ENCODE measurements at places on chromosomes 3 and 15. TPM values are rescaled to one million over a fixed set of nuclear protein-coding genes. Genes with fewer than 3 reads are reported as not detected.

DNA sequence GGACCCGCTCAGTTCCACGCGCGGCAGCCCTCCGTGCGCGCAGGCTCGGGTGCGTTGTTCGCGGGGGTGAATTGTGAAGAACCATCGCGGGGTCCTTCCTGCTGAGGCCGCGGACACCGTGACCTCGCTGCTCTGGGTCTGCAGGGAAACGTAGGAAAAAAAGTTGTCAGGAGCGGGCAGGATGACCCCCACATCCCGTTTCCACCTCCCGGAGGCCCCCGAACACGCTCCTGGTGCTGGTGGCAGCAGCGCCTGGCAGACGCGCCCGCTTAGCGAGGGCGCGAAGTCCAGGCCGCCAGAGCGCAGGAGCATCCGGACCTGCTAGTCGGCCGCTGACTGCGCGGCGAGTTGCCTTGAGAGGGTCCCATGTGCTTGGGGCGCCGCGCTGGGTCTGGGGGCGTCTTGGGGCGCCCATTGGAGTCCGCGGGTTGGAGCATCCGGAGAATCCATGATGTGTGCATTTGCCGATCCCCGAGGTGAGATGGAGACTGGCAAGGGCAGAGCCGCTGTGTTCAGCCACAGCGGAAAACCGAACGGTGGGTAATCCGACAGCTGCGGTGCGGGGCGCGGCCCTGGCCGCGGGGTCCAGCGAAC is 520 bp downstream of the GREM1 start:
- peak overlapping the region; percentile 77 for H3K4me3 ChIP-seq
- H3K27me3 ChIP-seq, result peaks cover 23% of the 10 kb centered on the region
- peaks cover 3% of the 10 kb centered on the region for H3K4me1 ChIP-seq
- no peak overlapping the region for H3K27ac ChIP-seq
- peak; percentile 36 for DNase-seq

- H3K4me3 ChIP-seq, result no peak overlapping the region
- H3K36me3 ChIP-seq, result no peaks in the 10 kb centered on the region
- no peak for DNase-seq
- H3K27me3 ChIP-seq, result no peaks in the 10 kb centered on the region
- H3K27ac ChIP-seq, result no peak overlapping the region
These were observed 262.2 kb upstream of the IL12A start for GRCh38 chr3:159726231-159726964.

GRCh38 chr3:156619376-156619775 is 55.0 kb upstream of the TIPARP start:
- H3K27ac ChIP-seq, result no peak overlapping the region
- H3K27me3 ChIP-seq, result no peaks in the 10 kb centered on the region
- no peaks in the 10 kb centered on the region for H3K36me3 ChIP-seq
- no peaks in the 10 kb centered on the region for H3K4me1 ChIP-seq
- no peak for DNase-seq

- H3K4me3 ChIP-seq, result no peak overlapping the region
- H3K27ac ChIP-seq, result no peak overlapping the region
- peaks cover 3% of the 10 kb centered on the region for H3K27me3 ChIP-seq
These were observed 80.3 kb downstream of the IL1RAP start for GRCh38 chr3:190594171-190594570.

DNA sequence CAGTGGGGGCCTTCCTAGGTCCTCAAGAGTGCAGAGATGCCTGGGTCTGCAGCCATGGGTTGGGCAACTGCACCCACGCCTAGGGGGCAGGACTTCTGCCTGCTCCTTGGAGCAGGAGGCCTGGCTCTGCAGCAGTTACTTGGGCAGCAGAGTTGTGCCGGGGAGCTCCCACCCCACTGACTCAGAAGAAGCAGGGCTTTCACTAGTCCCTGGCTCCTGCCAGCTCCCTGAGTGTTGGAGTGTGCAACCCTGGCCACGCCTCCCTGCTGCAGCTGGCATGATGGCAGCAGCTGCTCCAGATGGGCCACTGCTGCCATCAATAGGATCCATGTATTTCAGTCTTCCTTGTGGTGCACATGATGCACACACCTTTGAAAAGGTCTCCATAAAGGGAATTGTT is 40.6 kb upstream of the KCNH8 start:
- peaks cover 1% of the 10 kb centered on the region for H3K27me3 ChIP-seq
- H3K36me3 ChIP-seq, result no peaks in the 10 kb centered on the region
- DNase-seq, result no peak
- H3K27ac ChIP-seq, result no peak overlapping the region

SHF gene
- 309 TPM for total RNA-seq

TMEM108 gene
- 9.0 TPM for total RNA-seq

- H3K27me3 ChIP-seq, result no peaks in the 10 kb centered on the region
- no peak overlapping the region for H3K4me3 ChIP-seq
- H3K36me3 ChIP-seq, result peaks cover 11% of the 10 kb centered on the region
- no peak for DNase-seq
These were observed 47.6 kb upstream of the HEG1 start for GRCh38 chr3:125103406-125103805.

DNA sequence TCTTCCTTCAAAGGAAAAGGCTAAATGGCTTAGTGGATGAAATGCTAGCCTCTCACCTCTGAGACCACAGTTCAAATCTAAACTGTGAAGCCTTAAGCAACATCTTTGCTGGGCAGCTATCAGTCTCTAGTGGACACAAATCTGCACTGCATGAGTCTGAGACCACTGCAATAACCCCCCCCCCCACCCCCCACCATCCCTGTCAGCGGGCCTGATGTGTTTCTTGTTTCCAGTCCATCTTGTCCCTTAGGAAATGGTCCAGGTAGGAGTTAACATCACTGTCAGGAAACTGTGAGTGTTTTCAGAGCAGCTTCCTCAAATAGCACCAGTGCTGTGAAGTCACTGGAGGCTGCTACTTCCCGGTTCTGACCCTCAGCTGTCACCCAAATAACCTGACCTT is 140.6 kb upstream of the TMCO5A start:
- no peaks in the 10 kb centered on the region for H3K4me1 ChIP-seq
- no peaks in the 10 kb centered on the region for H3K27me3 ChIP-seq
- no peak overlapping the region for H3K27ac ChIP-seq

POLQ gene
- 2.4 TPM for total RNA-seq

- DNase-seq, result no peak
- H3K27ac ChIP-seq, result no peak overlapping the region
- H3K4me1 ChIP-seq, result peaks cover 11% of the 10 kb centered on the region
- no peaks in the 10 kb centered on the region for H3K36me3 ChIP-seq
- peak overlapping the region; percentile 93 for H3K4me3 ChIP-seq
These were observed 631 bp upstream of the MFGE8 start for GRCh38 chr15:88913850-88914169.

DNA sequence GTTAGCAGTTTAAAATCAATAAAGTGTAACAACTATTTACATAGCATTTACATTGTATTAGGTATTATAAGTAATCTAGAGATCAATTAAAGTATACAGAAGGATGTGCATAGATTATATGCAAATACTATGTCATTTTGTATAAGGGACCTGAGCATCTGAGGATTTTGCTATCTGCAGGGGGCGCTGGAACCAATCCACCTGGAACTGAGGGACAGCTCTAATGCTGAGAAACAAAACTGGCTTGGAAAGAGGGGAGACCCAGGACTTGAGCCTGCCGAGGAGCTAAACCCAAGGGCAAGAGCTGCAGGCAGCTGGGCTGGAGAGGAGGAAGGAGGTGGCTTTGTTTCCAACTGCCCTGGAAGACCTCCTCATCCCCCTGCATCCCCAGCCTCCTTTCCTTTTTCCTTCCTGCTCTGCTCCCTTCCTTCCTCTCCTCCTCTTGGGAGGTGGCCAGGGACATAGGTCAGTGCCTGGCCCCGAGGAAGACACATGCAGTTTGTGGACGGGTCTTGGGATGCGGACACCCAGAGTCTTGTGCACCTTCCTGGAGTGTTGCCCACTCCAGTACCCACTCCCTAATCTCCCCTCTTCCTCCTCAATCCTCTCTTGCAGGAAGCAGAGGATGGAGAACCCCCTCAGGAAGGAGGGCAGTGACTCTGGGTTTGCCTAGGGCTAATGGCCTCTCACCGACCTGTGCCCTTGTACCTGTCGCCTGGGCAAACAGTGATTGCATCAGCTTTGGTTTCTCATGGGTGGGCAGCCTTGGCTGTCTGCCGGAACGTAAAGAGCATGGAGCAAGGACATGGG is 825 bp upstream of the RTP3 start:
- no peaks in the 10 kb centered on the region for H3K36me3 ChIP-seq
- peak; percentile 34 for DNase-seq
- peaks cover 1% of the 10 kb centered on the region for H3K4me1 ChIP-seq
- H3K27ac ChIP-seq, result no peak overlapping the region
- peaks cover 7% of the 10 kb centered on the region for H3K27me3 ChIP-seq
- no peak overlapping the region for H3K4me3 ChIP-seq

SLC24A1 gene
- 4.7 TPM for total RNA-seq

DNA sequence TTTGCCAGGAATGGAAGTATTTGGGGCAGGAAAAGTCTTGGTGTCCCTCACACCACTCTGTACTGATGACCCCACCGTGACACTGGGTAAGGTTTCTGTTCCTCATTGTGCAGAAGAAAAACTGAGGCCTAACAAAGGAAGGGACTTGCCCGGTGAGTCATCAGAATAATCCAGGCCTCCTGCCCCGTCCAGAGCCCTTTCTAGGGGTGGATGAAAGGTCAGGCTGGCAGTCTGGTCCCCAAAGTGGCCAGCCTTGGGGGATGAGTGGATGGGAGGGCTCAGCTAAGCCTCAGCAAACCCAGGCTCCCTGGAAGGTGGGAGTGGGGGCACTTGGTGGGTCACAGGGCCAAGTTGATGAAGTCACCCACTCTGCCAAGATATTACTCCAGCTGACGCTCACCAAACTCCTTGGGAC is 2.3 kb upstream of the DNAH1 start:
- H3K36me3 ChIP-seq, result no peaks in the 10 kb centered on the region
- H3K27me3 ChIP-seq, result peaks cover 14% of the 10 kb centered on the region
- H3K4me1 ChIP-seq, result peaks cover 37% of the 10 kb centered on the region
- peak overlapping the region; percentile 99 for H3K27ac ChIP-seq

GOLGA8J gene
- not detected for total RNA-seq

EHHADH gene
- 4.9 TPM for total RNA-seq

GRCh38 chr3:50350527-50351322 is at the start of the genes CYB561D2 and NPRL2:
Gene CYB561D2, plus strand, starts transcription at chr3:50350862. Its CDS starts 572 bp downstream, at chr3:50351434.
Gene NPRL2, minus strand, starts transcription at chr3:50350775. Its CDS starts 123 bp downstream, at chr3:50350652.
- H3K27ac ChIP-seq, result peak within 1 kb of the TSS; percentile 39
- peaks cover 12% of the 10 kb centered on the region for H3K4me1 ChIP-seq
- H3K36me3 ChIP-seq, result no peaks in the 10 kb centered on the region
- peak; percentile 98 for DNase-seq

PLEKHO2 gene
- total RNA-seq, result 18.0 TPM

PROS1 gene
- 4.9 TPM for total RNA-seq

DNA sequence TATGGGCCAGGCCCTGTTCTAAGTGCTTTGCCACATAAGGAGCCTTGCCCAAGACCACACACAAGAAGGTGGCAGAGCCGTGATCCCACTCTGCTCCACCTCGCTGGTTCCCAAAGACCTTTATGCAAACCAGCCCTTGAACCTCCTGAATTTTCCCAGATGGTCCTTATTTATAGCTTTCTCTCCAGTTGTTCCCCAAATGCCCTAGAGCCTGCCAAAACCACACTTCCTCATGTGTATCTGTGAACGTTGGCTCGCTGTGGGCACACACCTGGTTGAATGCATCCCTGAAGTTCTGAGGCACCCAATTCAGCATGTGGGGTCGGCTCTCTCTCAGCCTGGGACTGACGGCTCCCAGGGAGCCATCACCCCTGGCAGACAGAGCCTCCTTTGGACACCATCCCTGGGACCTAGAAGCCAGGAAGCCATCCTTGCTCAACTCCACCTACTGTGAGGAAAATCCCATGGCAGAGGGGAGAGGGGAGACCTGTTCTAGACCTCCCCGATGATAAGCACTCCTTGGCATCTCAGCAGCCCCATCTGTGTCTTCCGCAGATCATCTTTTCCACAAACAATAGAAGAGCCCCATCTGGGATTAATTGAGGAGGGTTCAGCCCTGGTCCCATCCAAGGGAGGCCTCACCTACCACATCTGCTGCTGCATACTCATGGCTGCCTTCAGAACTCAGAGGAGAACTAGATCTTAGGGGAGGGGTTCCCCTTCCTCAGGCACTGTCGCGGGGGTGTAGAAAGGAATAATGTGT is 42.3 kb upstream of the LIMD1 start:
- no peak overlapping the region for H3K27ac ChIP-seq
- H3K4me1 ChIP-seq, result peaks cover 40% of the 10 kb centered on the region
- no peak for DNase-seq
- no peaks in the 10 kb centered on the region for H3K36me3 ChIP-seq

- DNase-seq, result no peak
- no peak overlapping the region for H3K27ac ChIP-seq
- H3K4me1 ChIP-seq, result peaks cover 4% of the 10 kb centered on the region
- H3K4me3 ChIP-seq, result no peak overlapping the region
- H3K36me3 ChIP-seq, result peaks cover 10% of the 10 kb centered on the region
- H3K27me3 ChIP-seq, result no peaks in the 10 kb centered on the region
These were observed 56.5 kb upstream of the SELENOK start for GRCh38 chr3:53948174-53948573.

DNA sequence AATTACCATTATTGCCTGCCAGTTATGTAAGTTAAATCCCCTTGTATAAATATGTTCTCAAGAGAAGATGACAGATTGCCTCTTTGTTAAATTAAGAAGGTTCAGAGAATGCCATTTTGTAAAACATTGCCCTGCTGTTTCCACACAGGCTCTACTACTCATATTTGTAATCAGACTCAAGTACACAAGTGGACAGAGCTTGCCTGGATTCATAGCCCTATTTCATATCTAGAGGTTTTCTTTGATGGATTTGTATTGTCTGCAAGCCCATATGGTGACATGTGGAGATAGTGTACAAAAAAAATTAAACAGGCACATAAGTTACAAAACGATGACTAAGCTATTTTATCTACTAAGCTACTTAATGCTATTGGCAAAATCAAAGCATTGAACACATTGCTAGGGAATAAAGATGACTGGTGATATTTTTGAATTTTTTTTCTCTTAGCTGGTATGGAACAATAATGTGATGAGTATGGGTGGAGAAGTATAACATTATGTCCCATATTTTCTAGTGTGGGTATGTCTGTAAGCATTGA is 1286.6 kb upstream of the ALCAM start:
- no peak overlapping the region for H3K4me3 ChIP-seq
- no peaks in the 10 kb centered on the region for H3K36me3 ChIP-seq
- H3K27me3 ChIP-seq, result no peaks in the 10 kb centered on the region
- H3K4me1 ChIP-seq, result peaks cover 4% of the 10 kb centered on the region

- no peak for DNase-seq
- peaks cover 12% of the 10 kb centered on the region for H3K4me1 ChIP-seq
- H3K27me3 ChIP-seq, result peaks cover 4% of the 10 kb centered on the region
- no peak overlapping the region for H3K27ac ChIP-seq
- peaks cover 12% of the 10 kb centered on the region for H3K36me3 ChIP-seq
These were observed 71.4 kb upstream of the TLE3 start for GRCh38 chr15:70169147-70169546.

- no peaks in the 10 kb centered on the region for H3K4me1 ChIP-seq
- peaks cover 2% of the 10 kb centered on the region for H3K27me3 ChIP-seq
- H3K36me3 ChIP-seq, result no peaks in the 10 kb centered on the region
These were observed 68.9 kb downstream of the DOCK3 start for GRCh38 chr3:50743643-50744042.
